NCI-H2081 treated with DMSO at 0.1 percent for 48 hours (cell line): ENCODE measurements at places on chromosomes 12 and 14.

DNA sequence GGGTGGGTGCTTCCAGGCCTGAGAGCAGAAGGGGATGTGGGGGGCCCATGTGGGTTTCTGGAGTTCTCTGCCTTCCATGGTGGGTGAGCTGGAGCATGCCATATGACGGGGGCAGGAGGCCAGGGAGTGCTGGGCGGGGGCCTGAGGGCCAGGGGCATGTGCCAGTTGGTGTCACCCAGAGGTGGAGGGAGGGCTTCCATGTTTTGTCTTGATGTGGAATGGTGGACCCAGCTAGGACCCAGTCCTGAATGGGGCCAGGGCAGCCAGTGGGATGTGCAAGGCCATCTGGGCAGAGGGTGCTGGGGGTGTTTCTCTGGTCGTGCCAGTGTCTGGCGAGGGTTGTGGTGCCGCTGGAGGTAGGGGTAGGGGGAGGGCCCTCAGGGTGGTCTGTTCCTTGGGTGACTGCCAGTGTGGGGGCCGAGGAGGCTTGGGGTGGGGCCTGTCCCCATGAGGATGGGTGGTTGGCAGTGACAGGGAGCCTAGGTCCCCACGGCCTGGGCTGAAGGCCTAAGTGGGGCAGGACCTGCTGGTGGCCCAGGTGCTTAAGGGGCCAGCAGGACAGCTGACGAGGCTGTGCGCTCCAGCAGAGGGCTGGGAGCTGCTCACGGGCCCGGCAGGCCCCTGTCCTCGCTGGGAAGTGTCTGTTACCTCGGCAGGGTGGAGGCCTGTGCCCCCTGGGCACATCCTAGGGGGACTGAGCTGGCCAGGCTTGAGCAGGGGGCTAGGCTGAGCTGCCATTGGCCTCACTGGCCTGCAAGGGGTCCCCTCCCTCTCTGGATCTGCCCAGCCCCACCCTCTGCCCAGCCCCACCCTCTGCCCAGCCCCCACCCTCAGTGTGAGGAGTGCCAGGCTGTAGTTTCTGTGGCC lies 26.8 kb downstream of the CEP170B start:
- DNase-seq, result no peak

DNA sequence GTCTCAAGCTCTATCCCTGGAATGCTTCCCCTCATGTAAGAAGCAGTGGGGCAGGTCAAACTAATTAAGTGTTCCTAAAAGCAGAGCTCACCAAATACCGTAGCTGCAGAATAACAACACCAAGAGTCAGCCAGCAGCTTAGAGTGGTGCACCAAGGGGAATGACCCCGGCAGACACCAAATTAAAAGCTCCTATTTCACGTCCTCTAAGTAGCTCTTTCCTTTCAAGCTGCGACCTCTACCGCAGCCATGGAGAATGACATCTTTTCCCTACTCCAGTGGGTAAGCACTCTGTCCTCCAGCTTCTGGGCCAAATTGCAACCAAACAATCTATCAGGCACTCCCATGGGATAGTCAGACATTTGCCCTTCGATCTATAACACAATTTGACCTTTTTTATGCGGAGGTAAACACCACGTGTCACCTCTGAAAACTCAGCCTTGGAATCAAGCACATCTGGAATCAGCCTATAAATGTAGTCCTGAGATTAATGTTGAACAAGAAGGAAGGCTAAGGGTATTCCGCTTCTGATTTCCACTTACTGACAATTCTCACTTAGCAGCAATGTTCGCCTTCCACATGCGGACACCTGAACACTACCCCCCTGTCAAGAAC lies 67.6 kb upstream of the CDKN3 start:
- no peak for DNase-seq

DNA sequence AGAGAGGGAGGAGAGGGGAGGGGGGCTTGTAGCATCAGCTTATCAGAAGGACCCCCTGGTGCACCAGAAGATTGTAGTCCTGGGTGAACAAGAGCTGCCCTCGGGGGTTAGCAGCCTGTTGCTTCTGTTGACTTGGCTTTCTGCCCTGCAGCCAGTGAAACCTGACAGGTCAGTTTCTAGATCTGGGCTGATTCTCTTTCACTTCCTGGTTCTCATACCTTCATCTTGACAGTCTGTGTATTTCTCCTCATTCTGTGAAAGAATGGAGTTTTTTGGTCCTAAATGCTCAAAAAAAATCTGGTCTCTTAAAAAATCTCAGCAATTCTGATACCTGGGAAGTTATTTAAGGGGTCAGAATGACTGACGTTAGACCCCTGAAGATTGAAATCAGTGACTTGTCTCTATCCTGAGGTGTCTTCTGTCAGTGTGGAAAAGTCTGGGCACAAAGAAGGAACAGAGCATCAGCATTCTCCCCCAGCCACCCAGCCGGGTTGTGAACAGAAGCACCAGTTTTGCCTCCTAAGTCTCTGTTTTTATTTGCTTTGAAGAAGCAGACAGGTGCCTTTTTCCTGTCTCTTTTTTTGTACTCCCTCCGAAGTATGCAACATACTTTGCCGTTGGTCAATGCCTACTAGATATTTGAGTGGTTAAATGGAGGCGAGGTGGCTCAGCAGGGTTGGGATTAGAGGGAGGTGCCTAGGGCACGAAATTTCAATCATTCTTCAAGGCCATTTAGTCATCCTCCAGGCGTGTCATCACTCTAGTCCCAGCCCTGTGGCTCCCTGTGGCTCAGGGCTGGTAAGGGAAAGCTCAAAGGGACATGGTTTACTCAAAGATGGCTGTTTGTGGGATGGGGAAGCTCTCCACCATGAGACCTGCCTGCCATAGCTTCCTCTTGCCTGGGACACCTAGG lies 24.0 kb downstream of the TTC9 start:
- DNase-seq, result no peak

- DNase-seq, result no peak
These were observed 168.5 kb upstream of the SFSWAP start for GRCh38 chr12:131542351-131542750.

- no peak for DNase-seq
These were observed 134.7 kb upstream of the RFLNA start for GRCh38 chr12:124160097-124160756.

- DNase-seq, result no peak
These were observed 126.6 kb upstream of the PRKD1 start for GRCh38 chr14:30054201-30054600.
